Stimulated activated CD4-positive, alpha-beta T cell treated with anti-CD3 and anti-CD28 coated beads, Interleukin-2, amount 100 ng/mL, for 4 hours (primary cell): ENCODE measurements at places on chromosomes 2 and 18.

- no peak for DNase-seq
Measured at GRCh38 chr2:9990736-9991135, 39.2 kb downstream of the GRHL1 start.

DNA sequence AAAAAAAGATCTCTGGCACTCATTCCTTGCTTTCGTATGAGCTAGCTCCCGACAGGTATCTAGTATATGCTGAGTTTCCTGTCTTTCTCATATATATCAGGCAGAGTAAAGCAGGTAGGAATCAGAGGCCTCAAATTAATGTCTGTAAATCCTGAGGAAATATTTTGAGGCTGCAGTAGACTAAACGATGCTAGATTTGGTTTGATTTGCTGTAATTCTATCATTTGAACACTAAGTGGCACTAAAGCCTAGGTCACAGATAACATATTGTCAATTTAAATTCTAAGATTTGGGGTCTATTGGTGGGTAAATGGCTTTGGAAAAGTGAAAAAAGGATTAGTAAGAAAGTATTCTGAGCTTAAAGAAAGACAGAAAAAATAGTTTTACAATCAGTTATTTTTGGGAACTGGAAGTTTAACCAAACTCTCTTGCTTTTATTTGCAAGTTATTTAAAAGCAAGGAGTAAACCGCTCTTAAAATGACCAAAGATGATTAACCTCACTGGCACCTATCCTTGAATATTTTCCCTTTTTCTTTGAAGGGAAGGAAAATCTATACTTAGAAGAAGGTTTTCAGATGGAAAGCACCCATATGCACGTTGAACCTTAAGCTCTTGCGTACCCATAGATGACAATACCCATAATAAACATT lies 37.6 kb upstream of the SLC4A10 start:
- no peak for DNase-seq

- DNase-seq: no peak
Measured at GRCh38 chr2:65522922-65523321, 90.5 kb upstream of the SPRED2 start.

GRCh38 chr2:24047703-24048033 lies 477 bp upstream of the WDCP start:
- no peak for DNase-seq

DNA sequence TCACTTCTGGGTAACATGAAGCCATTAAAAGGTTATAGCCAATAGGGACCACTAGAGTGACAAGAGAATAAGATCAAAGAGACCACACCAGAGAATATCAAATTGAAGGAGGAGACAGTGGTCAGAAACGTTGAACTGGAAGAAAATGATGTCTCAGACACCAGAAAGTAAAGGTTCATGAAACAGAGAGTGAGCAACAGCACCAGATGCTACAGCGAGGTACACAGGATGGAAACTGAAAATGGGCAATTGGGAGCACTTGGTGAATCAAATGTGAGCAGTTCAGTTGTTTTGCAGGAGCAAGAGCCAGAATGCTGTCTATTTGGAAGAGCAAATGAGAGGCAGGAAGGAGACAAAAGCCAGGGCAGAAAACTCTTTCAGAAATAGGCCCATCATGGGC lies 162.6 kb downstream of the SS18 start:
- DNase-seq: no peak

DNA sequence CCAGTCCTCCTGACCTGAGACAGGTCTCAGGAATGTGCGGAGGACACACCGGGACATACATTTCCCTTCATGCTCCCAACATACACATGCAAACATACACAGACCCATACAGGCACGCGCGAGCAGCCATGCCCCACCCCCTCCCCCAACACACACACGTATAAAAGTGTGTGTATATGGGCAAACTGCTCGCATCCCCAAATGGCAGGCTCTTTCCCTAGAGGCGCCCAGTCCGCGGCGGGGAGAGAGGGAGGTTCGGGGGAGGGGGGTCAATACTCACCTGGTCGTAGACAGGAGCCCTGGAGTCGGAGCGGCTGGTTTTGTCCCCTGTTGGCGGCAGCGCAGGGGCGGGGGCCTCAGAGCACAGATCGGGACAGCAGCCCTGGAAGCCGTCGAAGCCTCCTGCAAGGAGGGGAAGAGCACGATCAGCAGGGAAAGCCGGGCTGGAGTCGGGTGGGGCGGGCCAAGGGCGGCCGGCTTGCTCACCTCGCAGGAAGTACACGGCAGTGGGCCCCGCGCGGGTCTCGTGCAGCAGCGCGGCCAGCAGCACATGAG lies 682 bp downstream of the DUSP2 start:
- no peak for DNase-seq

DNA sequence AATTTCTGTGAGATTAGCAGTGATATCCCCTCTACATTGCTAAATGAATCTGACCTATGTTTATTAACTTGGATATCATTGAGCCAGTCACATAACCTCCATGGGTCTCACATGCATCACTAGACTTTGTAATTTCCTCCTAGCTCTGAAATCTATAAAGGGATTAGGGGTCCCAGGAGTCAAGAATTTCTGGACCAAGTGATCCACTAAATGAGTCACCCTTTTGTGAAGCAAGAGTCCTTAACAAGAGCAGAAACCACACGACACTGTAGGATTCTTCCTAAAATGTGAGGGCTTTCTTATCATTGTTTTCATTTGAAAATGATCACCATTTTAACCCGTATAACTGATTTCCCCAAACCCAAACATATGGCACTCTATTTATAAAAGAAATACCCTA lies 90.3 kb downstream of the DHRS9 start:
- DNase-seq: no peak

DNA sequence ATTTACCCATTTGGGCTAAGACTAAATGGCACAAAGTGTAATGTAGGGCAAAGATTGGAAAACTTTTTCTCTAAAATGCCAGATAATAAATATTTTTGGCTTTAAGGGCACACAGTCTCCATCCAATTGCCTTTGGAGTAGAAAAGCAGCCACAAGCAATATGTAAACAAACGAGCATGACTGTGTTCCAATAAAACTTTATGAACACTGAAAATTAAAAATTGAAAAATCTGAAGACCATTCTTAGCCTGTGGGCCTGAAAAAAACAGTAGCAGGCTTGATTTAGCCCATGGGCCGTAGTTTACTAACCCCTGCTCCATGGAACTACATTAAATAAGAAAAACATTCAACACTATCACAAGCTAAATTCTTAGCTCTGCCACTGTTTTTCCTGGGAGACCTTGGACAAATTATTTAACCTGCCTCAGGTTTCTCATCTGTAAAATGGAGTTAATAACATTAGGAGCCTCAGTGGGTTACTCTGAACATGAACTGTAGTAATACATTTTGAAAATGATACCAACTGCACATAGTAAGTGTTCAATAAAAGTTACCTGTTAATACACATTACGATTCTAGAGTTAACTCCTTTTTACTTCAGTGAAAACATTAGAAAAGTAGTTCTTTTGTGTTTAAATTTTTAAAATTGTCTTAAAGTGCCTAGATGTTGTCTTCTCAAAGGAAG lies 1.3 kb downstream of the IFIH1 start:
- no peak for DNase-seq

DNA sequence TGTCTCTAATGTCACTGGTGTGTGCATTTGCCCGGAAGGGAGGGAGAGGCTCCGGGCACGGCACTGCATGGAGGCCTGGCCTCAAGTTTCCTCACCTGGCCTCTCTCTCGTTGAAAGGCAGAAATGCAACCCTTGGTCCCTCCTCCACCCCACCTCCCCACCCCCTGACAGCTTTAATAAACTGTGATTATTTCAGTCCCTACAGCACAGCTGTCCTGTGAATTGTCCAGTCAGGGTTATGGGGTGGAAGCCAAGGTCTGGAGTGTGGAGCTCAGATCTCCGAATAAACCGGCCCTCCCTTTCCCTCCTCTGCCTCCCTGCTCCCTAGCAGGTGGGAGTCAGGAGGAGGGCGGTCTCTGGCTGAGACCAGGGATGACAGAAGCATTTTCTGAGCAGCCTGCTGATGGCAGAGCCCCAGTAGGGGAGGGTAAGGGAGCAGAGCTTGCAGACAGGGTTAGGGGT lies 199.2 kb upstream of the SMAD2 start:
- DNase-seq: no peak

GRCh38 chr2:205723179-205723578 lies 40.9 kb downstream of the NRP2 start:
- DNase-seq: no peak

GRCh38 chr2:216880509-216881184 lies 20.8 kb upstream of the TNP1 start:
- no peak for DNase-seq

- no peak for DNase-seq
Measured at GRCh38 chr18:10481831-10482230, 27.4 kb downstream of the APCDD1 start.

- no peak for DNase-seq
Measured at GRCh38 chr18:5237083-5237722, 40.1 kb upstream of the AKAIN1 start.

DNA sequence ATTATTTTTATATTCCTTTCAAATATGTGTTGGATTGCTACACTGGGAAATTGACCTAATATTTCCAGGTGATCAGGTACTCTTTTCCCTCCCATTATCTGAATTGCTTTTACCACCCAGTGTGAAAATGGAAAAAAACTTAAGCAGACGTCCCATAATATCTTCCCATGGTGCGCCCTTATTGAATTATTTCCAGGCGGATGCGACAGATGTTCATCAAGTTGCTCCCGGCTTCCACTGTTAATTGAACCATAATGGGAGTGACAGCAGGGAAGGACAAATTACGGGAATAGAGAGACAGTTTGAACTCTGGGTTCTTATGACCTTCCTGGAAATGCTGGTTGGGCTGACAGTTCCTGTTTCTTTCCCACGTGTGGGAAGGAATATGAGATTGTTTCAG lies 93.3 kb downstream of the THSD7B start:
- DNase-seq: no peak

- no peak for DNase-seq
Measured at GRCh38 chr2:233012301-233012971, 620 bp downstream of the NGEF start.

DNA sequence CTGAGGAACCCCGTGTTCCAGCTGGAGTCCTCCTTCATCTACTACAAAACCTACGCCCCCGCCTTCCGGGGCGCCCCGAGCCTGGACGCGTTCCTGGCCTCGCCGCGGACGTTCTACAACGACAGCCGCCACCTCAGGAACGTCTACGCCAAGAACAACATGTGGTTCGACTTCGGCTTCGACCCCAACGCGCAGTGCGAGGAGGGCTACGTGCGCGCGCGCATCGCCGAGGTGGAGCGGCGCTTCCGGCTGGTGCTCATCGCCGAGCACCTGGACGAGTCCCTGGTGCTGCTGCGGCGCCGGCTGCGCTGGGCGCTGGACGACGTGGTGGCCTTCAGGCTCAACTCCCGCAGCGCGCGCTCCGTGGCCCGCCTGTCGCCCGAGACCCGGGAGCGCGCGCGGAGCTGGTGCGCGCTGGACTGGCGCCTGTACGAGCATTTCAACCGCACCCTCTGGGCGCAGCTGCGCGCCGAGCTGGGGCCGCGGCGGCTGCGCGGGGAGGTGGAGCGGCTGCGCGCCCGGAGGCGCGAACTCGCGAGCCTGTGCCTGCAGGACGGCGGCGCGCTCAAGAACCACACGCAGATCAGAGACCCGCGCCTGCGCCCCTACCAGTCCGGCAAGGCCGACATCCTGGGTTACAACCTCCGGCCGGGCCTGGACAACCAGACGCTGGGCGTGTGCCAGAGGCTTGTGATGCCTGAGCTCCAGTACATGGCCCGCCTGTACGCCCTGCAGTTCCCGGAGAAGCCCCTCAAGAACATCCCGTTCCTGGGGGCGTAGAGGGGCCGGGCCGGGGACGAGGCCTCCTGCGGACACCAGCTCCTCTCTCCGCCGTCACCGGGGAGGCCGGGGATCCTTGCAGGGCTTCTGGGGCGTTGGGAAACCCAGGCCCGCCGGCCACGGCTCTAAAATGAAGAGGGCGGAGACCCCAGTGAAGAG lies 5.3 kb upstream of the NEU4 start:
- no peak for DNase-seq

GRCh38 chr2:39068299-39069135 lies 52.3 kb downstream of the SOS1 start:
- DNase-seq: no peak

- no peak for DNase-seq
Measured at GRCh38 chr2:168359082-168359481, 97.0 kb upstream of the CERS6 start.

- no peak for DNase-seq
Measured at GRCh38 chr18:36294031-36294430, 3.5 kb upstream of the FHOD3 start.

DNA sequence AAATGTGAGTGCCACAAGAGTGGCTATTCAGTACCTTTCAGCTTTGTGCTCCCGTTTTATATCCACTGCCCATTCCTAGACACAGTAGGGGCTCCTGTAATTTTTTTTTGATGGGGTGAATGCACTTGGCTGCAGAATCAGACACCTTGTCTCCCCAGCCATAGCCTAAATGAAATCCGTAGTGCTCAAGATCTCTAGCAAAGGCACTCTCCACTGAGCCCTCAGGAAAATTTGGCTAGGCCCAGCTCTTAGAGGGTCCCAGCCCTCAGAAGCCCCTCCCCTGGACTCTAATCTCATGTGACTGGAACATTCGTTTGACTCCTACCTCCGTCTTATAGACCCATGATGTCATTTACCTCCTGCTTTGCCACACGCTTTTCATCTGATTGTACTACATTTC lies 323.9 kb downstream of the SMAD2 start:
- no peak for DNase-seq

GRCh38 chr2:238143239-238143951 lies 4.9 kb downstream of the KLHL30 start:
- no peak for DNase-seq
